Mucosa of gallbladder (tissue), 1 donor: ENCODE measurements at places on chromosomes 12 and 14. TPM values are rescaled to one million over a fixed set of nuclear protein-coding genes. Genes with fewer than 3 reads are reported as not detected.

Gene SOX5
- 15.0 TPM for total RNA-seq

DNA sequence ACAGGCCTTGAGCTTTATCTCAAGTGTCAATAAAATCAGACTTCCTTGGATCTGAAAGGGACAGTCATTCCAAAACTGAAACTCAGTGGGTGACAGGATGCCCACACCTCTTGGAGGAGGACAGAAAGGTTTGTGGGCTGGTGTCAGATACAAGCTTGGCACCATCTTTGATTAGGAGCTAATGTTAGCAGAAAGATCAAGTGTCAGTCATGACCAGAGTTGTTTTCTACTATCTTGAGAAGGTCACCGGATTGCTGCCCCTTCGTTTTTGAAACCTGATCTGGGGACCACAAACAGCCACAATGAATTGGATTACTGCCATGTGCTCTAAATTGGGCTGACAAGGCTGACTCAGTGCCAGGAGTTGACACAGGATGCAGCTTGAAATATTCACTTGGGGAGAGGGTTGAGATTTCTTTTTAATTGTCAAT is 88.3 kb downstream of the OTOGL start:
- no peak for DNase-seq

Gene KLHL42
- 37.2 TPM for total RNA-seq

DNA sequence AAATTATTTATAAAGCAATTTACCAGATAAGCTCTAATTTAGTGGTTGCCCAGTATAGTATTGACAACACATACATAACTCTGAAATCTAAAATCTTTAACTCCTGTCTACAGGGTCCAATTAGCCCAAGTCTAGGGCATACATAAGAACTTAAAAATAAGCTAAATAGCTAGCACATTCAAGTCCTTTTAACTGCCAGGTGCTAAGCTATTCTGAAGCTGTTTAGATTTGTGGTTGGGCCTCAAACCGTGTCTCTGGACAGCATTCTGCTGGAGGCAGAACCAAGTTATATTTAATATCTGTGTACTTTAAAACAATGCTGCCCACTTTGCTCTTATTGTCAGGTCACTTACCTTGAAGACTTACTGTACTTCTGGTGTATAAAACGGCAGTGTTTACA is 19.0 kb downstream of the RPS6KA5 start:
- DNase-seq = no peak

Gene RASSF8
- total RNA-seq = 40.7 TPM

GRCh38 chr14:21208554-21208953 is 52.7 kb upstream of the OR5AU1 start:
- no peak for DNase-seq

DNA sequence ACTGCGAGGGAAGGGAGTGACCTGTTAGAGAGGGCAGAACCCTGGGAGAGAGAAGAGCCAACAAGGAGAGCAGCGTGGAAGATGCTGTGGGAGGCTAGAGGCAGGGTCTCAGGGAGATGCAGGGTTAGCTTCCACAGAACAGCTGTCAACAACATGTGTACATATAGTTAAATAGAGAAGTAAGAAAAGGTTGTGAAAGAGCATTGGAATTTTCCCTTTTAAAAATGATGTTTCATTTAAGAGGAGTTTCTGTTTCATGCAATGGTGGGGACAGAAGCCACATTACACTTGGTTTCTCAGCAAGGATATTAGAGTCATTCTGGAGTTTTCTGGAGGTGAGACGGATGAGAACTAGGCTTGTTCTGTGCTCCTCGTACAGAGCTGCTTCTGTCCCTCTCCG is 23.8 kb upstream of the TBC1D30 start:
- no peak for DNase-seq

Gene ZNF385A
- 11.4 TPM for total RNA-seq

GRCh38 chr14:88482524-88482923 is 72.3 kb downstream of the PTPN21 start:
- no peak for DNase-seq

- no peak for DNase-seq
Observed at GRCh38 chr12:1591543-1591942, 2.8 kb downstream of the FBXL14 start.

Gene GZMH
- 2.0 TPM for total RNA-seq

- no peak for DNase-seq
Observed at GRCh38 chr12:18217966-18218365, 43.4 kb upstream of the PIK3C2G start.

Gene SERPINA10
- total RNA-seq = 0.32 TPM
